ENCODE measurements at places on chromosomes 4 and X.
A peak's percentile ranks its signal among the peaks of the same experiment; 100 is the strongest.

GRCh38 chr4:181578911-181579310 is 664.3 kb upstream of the TENM3 start:
- no peak for DNase-seq

DNA sequence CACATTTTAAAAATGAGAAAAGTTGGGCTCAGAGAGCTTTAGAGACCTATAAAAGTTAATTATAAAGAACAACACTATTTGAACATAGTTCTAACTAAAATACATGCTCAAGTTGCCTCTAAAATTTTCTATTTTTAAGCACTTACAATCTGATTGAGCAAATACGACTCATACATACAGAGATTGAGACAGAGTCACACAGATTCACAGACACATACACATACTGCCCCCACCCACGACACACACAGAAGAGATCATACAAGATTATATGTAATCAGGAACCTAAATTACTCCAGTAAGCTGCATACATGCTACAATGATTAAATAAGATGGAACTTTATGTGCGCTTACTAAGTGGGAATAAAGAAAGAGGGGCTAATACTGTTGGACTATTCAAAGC is 2.7 kb upstream of the ASB5 start:
- no peak for DNase-seq

DNA sequence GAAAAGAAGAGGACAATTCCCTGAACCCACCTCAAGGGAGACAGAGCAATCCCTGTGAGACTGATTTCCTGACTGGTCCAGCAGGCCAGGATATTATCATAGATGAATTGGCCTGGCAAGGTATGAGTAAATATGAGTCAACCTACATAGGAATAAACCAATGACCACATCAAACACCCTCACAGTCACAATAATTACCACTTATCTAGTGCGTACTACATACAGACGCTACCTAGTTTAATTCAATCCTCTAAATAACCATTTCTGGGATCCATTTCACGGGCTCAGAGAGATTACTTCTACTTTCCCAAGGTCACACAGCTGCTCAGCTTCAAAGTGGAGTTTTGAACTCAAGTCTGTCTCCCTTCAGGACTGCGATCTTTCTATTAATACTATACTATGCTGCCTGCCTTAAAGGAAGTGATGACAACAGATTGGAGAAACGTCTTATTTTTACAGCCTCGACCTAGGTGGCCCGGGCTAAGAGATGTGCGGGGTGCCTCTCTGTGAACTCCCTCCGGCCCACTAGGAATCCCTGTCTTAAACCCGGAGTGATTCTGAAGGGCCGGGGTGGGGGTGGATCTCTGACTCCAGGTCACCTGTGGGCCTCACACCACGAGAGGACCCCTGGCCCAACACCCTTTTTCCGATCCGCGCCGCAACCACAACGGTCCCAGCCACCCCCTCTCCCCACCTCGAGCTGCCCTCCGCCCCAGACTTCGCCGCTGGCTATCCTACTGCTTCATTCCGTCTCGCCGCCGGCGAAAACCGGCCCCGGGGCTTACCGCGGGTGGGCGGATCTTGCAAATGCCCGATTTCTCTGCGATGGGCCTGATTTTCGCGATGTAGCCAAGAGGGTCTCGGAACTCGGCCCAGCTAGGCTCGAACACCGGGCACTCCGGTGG is 800 bp downstream of the KDM5C start:
- DNase-seq: no peak

DNA sequence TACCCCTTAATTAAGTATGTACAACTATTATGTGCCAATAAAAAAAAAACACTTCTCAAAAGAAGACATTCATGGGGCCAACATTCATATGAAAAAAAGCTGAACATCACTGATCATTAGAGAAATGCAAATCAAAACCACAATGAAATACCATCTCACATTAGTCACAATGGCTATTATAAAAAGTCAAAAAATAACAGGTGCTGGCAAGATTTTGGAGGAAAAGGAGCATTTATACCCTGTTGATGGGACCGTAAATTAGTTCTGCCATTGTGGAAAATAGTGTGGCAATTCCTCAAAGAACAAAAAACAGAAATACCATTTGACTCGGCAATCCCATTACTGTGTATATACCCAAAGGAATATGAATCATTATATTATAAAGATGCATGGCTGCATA is 229.9 kb downstream of the PAPSS1 start:
- DNase-seq: no peak

- DNase-seq: no peak
Measured at GRCh38 chr4:169826634-169827187, 69.0 kb upstream of the HPF1 start.

DNA sequence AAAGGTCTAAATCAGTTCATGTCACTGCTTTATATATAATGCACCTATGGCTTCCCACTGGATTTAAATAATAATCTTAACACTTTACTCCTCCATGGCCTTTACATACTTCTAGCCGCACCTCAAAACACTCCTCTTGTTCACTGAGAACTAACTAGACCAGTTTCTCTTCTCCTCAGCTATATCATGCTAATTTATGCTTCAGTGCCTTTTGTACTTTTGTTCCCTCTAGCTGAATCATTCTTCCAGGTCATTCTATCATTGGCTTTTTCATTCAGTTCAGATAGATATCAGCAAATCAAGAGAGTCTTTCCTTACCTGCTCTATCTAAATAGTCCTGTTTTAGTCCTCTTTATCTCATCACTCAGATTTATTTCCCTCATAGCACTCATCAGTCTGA is 64.2 kb downstream of the TET2 start:
- no peak for DNase-seq

GRCh38 chrX:2423282-2423681 is 77.5 kb downstream of the DHRSX start:
- DNase-seq: no peak

DNA sequence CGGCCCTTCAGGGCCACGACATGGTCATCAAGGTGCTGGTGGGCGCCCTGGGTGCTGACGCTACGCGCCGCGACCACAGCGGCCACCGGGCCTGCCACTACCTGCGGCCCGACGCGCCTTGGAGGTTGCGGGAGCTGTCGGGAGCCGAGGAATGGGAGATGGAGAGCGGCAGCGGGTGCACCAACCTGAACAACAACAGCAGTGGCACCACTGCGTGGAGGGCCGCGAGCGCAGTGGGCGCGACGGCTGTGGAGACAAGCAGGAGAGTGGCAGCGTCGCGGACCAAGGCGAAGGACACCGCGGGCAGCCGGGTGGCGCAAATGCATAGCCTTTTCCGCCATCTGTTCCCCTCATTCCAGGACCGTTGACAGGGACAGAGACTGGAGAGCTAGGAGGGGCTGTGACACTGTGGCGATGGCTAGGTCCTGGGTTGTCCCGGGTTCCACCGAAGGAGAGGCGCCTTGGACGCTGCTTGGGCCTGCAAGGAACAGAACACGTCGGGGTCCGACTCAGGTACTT is 919 bp downstream of the SOWAHD start:
- DNase-seq: no peak

GRCh38 chr4:151034829-151035228 is 19.7 kb upstream of the LRBA start:
- DNase-seq: no peak

- DNase-seq: no peak
Measured at GRCh38 chrX:151981129-151981528, 6.7 kb upstream of the GABRE start.

GRCh38 chrX:1554469-1555210 is 17.7 kb upstream of the P2RY8 start:
- DNase-seq: no peak

- peak; percentile 9 for DNase-seq
Measured at GRCh38 chrX:51641421-51642021, 22.8 kb upstream of the CENPVL3 start.

DNA sequence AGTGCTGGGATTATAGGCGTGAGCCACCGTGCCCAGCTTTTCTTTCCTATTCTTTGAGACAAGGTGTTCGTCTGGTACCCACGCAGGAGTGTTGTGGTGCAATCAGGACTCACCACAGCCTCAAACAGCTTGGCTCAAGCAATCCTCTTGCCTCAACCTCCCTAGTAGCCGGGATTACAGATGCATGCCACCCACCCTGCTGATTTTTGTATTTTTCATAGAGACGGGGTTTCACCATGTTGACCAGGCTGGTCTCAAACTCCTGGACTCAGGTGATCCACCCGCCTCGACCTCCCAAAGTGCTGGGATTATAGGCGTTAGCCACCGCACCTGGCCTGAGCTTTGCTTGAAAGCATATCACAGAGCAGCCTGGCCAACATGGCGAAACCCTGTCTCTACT is 1.5 kb upstream of the CRLF2 start:
- DNase-seq: no peak

DNA sequence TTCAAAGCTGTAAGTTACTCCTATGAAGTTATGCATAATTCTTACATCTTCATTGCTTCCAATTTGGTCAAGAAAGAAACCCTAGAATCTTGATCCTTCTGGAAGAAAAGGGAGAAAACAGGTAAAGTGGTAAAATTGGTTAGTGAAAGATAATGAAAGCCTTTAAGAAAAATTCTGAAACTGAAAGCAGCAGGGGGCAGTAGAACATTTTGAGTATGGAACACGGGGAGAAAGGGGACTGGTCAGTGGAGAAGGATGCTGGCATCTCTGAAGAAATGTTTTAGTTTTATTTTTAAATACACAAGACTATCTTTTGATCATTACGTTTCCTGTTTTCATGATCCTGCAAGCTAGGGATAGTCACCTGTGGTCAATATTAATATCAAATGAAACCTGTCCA is 54.3 kb downstream of the SLIT2 start:
- no peak for DNase-seq

GRCh38 chr4:89242864-89243732 is 64.5 kb downstream of the GPRIN3 start:
- no peak for DNase-seq

DNA sequence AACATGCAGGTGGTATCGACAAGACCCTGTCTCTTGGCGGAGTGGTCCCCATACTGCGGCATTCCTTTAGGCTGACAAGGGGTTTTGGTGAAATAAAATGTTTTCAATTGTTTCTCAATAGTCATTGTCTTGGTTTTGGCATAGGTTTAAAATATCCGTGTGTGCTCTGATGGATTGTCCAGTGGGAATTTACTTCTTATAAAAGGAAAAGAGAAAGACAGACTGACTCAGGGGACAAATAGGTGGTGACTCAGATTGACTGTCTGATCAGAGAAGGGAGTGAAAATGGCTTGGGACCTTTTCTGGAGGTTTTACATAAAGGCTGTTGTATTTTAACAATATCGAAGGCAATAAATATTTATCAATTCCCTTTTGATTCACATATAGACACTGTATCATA is 129.8 kb downstream of the SORBS2 start:
- DNase-seq: no peak

GRCh38 chr4:139144911-139145551 is 32.0 kb downstream of the ELF2 start:
- DNase-seq: no peak

All from C1 segment of cervical spinal cord (tissue), 14 donors.